ENCODE measurements at places on chromosomes 5 and 9.

DNA sequence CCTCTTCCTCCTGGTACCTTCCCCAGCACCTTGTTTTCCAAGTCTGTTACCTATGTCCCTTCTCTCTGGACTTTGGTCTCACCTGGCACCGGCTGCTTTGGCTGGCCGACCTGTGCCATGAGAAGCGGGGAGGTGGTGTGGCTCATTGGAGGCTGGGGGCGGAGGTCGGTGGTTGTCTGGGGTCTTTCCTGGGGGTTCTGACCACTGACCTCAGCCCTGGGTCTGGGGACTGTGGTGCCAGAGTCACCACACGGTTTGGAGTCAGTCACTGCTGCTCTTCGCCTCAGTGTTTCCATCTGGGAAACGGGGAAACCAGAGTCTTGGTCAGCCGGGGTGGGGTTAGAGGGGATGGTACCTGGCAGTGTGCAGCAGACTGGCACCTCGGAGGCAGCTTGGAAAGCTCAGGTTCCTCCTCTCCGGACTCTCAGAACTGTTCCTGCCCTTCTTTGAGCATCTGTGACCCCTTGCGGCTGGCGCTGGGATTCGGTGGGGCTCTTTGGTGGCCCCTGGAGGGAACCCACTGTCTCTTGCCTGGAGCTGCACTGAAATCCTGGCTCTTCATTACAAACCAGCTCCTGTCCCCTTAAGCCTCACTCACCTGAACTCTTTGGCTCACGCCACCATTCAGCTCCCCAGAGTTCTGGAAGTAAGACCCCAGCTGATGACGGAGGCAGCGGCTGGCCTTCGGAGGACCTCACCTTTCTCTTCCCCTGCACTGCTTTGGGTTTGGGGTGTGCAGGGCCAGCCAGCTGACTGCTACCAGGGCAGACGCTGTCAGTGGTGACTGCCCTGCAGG is 4.1 kb upstream of the RXRA start:
- DNase-seq = no peak

GRCh38 chr5:172078726-172079345 is 72.4 kb upstream of the FBXW11 start:
- no peak for DNase-seq

GRCh38 chr9:129109537-129109903 is 1.1 kb downstream of the CRAT start:
- no peak for DNase-seq

GRCh38 chr9:114386361-114386885 is 1.4 kb downstream of the AKNA start:
- no peak for DNase-seq

GRCh38 chr9:77156646-77157371 is 20.5 kb upstream of the VPS13A start:
- no peak for DNase-seq

- DNase-seq = no peak
Observed at GRCh38 chr5:78508186-78508765, 140.3 kb downstream of the LHFPL2 start.

GRCh38 chr9:14315875-14316601 is 2.1 kb upstream of the NFIB start:
- peak; percentile 6 for DNase-seq

DNA sequence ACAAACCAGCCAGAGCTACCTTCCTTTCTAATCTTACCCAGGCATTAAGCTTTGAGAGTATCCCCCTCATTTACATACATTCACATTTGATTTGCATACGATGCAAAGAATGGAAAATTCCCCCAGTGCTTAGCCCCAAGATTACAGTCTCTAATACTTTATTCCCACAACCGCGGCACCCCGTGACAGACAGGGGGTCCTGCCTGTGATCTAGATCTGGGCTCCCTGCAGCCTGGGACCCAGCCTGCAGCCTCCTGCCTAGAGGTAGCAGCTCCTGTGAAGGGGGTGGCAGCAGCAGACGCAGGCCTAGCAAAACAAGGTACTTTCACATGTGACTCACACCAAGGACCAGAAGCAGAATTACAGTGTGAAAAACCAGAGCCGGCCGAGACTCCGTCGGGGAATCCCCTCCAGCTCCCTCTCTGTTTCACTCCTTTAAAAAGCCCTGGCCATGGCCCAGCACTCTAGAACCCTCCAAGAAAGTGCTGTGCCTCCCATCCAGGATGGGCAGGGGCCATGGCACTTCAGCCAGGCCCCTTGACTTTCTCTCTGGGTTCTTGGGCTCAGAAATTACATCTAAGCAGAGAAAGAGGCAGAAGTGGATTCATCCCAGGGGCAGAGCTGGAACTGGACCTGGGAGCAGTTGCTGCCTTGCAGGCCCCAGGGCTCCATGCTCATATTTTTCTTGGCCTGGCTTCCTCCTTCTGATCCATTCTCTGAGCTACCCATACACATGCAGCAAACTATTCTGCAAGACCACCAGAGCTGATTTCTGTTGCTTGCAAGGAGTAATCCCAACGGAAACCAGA is 14.0 kb upstream of the TCF7 start:
- peak; percentile 83 for DNase-seq

DNA sequence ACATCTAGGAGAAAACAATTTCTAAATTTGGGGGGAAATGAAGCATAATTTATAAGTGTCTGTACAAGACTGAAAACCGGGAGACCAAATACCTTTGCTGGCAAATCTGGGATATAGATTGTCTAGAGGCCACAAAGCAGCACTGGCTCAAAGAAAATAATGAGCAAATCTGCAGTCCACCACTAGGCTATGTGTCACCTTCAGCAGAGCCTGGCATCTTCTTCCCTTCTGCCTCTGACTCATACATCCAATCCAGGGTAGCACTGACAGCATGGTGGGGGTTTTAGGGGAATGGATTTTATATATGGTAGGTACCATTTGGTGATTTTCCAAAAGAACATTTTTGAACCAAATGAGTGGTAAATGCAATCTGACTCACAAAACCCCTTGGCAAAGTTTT is 12.8 kb downstream of the FAM81B start:
- DNase-seq = no peak

DNA sequence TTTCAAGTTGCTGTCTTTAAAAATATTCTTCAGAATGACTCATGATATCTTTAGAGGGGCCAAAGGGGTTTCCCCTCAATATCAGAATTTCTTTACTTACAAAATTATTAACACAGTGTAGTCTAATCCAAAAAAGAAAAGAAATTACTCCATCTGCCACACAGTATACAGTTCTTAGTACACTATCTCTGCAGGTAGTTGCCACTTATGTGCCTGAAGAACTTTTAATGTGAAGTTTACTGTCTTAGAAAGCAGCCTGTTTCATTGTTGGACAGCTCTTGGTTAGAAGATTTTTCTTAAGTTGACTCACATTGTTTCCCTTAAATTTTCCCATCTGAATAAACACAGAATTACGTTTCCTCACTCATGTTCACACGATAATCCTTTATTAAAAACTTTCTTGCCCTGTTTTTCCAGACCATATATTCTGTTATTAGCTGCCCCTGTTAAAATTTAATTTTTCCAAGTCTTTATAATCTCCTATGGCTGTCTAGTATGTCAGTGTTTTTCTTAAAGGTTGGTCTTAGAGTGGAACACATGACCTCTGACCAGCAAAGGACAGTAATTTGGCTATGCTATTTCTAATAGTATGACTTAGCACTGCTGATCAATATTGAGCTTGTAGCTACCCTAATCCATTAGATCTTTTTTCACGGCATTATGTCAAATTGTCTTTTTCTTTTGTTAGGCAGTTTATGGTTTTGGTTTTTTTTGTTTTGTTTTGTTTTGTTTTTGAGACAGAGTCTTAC is 21.8 kb upstream of the FKTN start:
- no peak for DNase-seq

GRCh38 chr9:38372762-38373619 is 19.5 kb upstream of the ALDH1B1 start:
- DNase-seq = no peak

DNA sequence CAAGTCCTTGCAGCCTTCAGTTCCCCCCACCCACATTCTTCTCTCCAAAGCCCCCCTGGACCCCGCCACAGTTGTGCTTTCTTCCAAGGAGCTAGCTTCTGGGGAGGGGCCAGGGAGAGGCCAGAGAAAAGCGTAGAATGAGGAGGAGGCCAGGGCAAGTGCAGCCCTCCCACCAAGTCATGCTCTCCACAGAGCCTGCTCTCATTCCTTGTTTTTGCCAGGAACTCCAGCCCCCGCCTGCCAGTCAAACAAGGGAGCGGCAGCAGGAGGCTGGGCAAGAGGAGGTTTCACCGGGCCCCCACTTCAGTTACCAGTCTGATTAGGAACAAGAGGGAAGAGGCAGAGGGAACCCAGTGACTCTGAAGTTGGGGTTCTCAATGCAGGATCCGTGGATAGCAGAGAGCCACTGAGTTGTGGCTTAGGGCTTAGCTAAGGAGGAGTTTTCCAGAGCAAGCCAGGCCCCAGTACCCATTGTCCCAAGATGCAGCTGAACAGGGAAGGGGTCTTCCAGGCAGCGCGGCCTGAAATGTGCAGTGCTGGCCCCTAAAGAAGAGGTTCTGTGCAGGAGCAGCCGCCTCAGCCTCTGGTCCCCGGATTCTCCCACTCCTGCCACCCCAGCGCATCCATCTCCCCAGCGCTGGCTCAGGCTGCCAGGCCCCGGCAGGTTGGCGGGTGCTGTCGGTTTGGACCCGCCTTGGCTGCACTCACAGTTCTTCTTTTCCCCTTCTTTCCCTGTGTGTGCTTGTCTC is 120.6 kb downstream of the DAB2IP start:
- DNase-seq = no peak

GRCh38 chr5:176664479-176664878 is 17.2 kb downstream of the TSPAN17 start:
- no peak for DNase-seq

DNA sequence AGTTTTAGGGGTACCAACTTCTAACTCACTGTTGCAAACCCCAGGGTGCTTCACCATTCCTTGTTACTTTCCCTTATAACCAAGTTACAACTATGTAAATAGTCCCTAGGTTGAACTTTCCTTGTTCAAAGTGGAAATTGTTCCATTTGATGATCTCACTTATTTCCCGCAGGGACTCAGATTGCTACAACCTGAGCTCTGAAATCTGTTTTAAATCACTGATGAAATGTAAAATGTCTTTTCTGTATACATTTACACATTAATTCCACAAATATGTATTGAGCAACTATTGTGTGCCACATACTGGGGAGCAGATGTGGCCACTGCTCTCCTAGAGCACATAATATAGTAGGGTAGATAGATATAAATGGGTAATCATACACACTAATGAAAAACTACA is 69.1 kb upstream of the TARS1 start:
- DNase-seq = no peak

GRCh38 chr5:55324815-55325418 is 17.1 kb downstream of the MTREX start:
- DNase-seq = no peak

- DNase-seq = no peak
Observed at GRCh38 chr9:72855890-72856523, 96.8 kb downstream of the ALDH1A1 start.

- DNase-seq = peak; percentile 86
Observed at GRCh38 chr9:114505187-114506081, at the start of gene WHRN. WHRN (minus strand) TSS chr9:114505473; CDS start chr9:114504801, 672 bp downstream.

DNA sequence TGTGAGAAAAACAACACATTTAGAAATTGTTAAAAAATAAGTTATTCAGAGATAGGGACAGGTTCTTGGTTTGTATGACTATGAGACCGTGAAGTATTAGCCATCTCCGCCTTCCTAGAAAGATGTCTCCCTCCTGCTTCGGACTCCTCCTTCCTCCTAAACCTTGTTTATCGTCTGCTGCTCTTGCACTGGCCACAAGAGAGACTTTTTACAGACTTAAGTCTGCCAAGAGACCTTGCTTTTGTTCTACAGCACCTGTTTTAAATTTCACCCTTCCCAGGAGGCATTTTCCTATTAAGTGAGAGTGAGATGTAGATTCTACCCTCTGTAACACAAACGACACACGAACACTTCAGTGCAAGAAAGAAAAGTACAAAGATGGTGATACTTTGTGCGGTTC is 274.6 kb downstream of the ARHGEF28 start:
- DNase-seq = no peak

DNA sequence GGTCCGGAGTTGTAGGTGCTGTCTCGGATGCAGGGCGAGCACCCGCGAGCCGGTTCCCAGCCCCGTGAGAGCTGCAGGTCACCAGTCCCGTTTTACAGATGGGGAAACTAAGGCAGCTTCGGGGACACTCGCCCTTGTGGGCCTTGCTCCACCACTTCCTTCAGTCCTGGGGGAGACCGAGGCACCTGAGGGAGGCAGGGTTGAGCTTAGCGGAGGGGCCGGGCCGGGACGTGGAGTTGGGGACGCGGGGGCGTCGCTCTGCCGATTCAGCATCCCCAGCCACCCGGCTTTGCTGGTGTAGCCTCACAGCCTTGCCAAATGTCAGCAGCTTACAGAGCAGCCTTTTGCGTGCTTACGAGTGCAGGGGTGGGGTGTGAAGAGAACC is 530 bp downstream of the BBLN start:
- DNase-seq = peak; percentile 58

DNA sequence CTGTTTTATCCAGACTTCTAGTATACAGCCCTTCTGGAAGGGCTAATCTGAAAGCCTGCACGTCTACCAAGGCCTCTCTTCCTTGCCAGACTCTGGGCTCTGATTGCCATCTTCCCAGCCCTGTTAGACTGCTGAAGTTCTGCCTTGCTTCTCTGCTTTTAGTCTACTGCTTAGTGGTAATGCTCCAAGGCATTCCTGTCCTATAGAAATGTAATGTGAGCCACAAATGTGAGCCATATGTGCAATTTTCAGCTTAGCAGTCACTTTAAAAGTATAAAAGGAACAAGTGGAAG is 32.1 kb downstream of the WNK2 start:
- no peak for DNase-seq

DNA sequence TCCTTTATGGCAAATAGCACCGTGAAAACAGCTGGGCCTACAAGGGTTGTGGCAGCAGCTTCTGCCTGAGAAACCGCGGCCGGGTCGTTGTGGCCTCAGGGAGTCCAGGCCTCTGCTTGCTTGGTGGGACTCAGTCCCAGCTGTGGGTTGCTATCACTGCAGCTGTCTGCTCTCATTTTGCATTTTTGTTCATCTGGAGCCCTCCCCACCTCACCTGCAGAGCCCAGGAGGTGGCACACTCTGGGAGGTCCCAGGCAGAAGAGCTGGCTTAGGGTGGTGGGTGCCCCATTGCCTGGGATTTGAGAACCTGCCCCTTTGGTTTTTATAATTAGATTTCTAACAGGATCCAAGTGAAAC is 138.4 kb downstream of the GADD45G start:
- no peak for DNase-seq

- no peak for DNase-seq
Observed at GRCh38 chr9:95753762-95754465, 121.6 kb upstream of the ERCC6L2 start.

DNA sequence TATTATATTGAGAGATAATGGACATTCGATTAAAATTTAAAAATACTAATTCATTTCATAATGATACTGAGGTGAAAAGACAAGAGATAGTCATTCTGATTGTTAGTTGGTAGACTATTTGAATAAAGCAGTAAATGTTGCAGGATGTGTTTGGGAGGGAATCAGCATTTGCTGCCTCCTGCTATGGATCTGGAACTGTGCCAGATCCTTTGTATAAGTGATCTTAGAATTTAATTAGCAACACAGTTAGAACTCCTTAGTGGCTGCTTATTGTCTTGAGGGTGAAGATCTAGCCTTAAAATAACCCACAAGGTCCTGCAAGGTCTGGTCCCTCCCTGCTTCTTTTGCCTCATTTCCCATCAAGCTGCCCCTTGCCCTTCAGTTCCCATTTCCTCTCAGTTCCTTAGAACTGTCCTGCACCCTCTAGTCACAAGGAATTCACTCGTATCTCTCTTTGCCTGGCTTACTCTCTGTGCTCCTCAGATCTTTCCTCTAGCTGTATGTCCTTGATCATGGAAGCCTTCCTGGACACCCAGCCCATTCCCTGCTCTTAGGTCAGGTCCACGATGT is 12.5 kb downstream of the LECT2 start:
- no peak for DNase-seq
